Stimulated activated CD4-positive, alpha-beta T cell treated with anti-CD3 and anti-CD28 coated beads, TNF-alpha, amount 100 ng/mL, for 4 hours (primary cell): ENCODE measurements at places on chromosomes 6 and 20.

DNA sequence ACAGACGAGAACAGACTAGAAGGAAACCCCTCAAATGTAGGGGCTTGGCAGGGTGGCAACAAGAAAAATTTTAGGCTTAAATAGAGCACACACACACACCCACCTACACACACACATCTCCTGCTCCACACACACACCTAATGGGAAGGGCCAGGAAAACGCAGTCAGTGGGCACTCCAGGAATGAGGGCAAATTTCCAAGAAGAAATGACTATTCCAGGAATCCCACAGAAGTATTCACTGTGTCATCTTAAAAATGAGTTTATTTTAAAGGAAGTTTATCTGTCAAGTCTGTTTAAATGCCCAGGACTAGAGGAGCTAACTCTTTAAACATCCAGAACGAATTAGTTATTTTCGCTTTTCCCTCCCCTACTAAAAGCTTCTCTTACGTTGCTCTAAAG lies 13.0 kb downstream of the ALDH8A1 start:
- DNase-seq: no peak

GRCh38 chr6:39204646-39205244 lies 24.5 kb downstream of the KCNK5 start:
- no peak for DNase-seq

- no peak for DNase-seq
Measured at GRCh38 chr6:109736273-109737025, 45.4 kb downstream of the FIG4 start.

- no peak for DNase-seq
Measured at GRCh38 chr6:94751641-94752329, 825.5 kb upstream of the MANEA start.

DNA sequence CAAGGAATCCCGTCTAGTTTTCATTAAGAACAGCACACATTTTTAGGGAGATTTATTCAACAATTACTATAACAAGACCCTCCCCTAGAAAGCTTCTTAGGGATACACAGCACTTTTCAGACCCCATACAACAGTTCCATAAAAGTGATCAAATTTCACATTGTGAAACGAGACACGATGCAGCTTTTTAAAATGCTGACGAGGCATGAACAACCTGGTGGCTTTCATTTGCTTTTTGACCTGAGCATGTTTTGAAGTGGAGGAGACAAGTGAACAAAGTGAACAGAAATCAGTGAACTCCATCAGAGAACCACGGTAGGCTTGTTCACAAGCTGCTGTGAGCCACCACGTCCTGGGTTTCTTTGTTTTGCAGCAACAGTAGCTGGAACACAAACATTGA lies 112.2 kb downstream of the PCSK2 start:
- DNase-seq: no peak

DNA sequence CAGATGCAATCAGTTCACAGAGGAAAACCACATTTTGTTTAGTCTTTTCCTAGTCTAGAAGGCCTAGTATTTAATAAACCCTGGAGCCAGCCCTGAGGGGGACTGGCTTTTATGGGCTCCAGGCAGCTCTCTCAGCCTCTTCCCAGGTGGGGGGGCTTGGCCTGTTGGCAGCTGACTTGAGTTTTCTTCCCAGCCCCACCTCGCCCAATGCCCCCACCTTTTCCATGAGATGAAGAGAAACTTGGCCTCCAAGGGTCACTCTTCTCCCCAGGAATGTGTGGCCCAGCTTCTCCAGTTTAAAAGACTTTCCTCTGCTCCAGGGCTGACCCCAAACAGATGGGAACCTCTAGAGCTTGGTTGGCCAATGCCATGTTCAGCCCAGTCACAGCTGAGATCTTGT lies 196.1 kb downstream of the BMP7 start:
- no peak for DNase-seq

DNA sequence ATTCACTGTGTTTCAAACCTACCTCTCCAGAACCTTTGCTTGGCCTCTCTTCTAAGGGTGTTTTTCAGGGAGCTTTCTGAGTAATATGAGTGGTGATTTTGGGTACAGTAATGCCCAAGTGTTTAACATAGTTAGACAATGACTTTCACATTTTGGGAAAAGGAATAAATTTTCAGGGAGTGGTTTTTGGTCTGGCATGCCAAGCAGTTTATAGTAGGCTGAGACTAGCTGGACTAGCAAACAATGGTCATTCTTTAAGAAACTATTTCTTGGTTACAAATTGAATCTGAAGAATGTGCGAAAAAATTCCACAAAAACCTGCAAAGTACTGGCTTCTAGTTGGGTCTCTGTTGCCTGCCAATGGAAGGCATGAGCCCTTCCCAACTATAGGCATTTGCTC lies 15.4 kb downstream of the FNDC1 start:
- DNase-seq: no peak

DNA sequence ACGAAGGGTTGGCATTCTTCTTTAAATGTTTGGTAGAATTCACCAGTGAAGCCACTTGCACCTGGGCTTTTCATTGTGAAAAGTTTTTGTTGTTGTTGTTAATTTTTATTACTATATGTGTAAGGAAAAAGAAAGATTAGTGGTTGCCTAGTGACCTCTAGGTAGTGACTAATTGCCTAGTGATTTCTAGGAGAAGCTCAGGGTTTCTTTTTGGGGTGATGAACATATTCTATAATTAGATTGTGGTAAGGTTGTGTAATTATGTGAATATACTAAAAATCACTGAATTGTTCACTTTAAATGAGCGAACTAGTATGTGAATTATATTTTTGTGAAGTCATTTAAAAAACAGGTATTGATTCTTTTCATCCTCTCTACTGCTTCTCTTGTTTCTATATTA lies 123.8 kb upstream of the TMEM170B start:
- no peak for DNase-seq

DNA sequence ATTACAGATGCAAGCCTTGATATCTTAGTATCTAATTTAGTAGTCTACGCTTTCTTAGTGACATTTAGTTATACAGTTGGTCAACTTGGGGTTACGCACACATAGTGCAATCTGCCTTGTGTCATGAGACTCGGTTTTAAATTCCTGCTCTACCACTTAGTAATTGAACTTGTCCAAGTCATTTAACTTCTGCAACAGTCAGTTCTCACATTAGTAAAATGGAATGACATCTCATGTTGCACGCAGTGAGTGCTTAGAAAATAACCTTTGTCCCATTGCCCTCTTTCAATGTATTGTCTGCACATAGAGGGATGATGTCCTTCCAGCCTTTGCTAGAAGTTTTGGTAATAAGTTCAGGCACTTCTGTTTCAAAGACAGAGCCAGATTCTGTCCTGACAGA lies 48.6 kb downstream of the TMEM170B start:
- no peak for DNase-seq

GRCh38 chr6:154619146-154619545 lies 108.7 kb upstream of the CNKSR3 start:
- no peak for DNase-seq

- no peak for DNase-seq
Measured at GRCh38 chr20:51610761-51611624, 68.5 kb upstream of the NFATC2 start.

- DNase-seq: no peak
Measured at GRCh38 chr6:85456782-85457181, 6.9 kb downstream of the NT5E start.

- peak; percentile 44 for DNase-seq
Measured at GRCh38 chr6:160930547-160931377, 60.8 kb upstream of the MAP3K4 start.

GRCh38 chr6:167049275-167049674 lies 50.1 kb downstream of the CEP43 start:
- no peak for DNase-seq

DNA sequence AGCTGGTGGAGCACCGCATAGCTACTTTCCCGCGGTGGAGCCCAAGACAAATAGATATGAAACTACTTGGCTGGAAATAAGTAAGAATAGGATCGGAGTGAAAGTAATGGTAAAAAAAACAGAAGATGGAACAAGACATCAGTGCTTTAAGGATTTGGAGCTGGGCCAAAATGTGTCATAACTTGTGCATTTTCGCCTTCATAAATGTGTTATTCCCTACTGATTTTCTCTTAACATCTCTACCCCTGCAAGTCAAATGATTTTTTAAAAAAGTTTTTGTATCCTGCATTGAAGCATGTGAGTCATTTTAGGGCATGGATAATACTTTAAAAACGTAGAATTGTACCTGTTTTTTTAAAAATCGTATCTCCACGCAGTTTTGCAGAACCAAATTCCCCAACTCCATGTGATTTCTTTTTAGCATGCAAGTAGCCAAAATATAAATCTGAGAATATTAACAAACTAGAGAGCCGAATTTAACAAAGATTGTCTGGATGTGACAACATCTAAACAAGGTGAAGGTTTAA lies 882 bp upstream of the FAM184A start:
- DNase-seq: no peak

DNA sequence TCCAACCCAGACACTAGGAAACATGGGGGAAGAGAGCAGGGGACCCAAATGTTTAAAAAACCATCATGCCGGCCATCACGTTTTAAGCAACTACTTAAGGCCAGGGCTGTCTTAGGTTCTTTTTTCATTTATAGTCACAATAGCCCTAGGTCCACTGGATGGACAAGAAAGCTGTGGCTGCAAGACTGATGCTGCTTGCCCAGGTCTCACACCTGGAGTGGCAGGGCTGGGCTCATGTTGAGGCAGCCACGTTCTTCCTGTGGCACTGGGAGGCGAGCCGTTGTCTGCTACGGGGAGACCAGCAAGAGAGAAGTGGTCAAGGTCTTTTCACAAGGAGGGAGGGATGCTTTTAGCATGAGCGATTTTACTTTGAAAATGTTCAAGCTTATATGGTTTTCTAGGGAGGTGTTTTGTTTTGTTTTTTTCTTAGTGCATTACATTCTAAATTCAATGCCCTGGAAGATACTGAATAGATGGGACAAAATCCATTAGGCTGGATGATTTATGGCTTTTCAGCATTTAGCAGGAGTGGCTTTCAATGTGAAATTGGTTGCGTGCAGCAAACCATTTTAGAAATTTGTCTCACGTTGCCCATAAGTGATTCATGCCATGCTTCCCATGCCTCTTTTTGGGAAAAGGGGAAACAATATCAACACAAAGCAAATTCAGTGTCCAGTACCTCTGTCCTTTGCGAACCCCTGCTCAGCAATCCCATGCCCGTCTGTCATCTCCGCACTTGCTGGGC lies 106.6 kb upstream of the SNX9 start:
- no peak for DNase-seq

- no peak for DNase-seq
Measured at GRCh38 chr20:57097245-57097915, 169.1 kb downstream of the BMP7 start.

GRCh38 chr6:158819213-158819976 lies at the start of gene EZR:
TSS of gene EZR (minus strand) at chr6:158819368. CDS start at chr6:158818093, 1,275 bp downstream.
- DNase-seq: peak; percentile 76

DNA sequence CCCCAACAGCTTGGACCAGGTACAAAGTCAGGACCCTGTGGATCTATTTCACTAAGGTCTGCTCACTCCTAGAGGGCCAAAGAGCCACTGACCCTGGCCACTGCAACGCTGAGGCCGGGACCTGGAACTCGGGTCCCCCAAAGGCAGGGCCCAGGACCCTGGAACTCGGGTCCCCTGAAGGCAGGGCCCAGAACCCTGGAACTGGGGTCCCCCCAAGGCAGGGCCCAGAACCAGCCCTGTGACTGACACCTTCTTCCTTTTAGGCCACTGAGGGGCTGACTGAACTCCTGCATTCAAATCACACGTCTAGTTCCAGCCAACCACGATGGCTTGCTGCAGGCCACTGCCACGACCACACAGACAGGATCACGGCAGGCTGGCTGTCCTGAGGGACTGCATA lies 9.4 kb downstream of the TCFL5 start:
- no peak for DNase-seq

- no peak for DNase-seq
Measured at GRCh38 chr6:124053315-124053714, 249.7 kb downstream of the NKAIN2 start.

- no peak for DNase-seq
Measured at GRCh38 chr6:50829049-50829448, 10.4 kb downstream of the TFAP2B start.

- no peak for DNase-seq
Measured at GRCh38 chr6:30200551-30201281, 12.5 kb downstream of the TRIM26 start.

GRCh38 chr20:11120431-11120830 lies 446.6 kb upstream of the JAG1 start:
- DNase-seq: no peak

DNA sequence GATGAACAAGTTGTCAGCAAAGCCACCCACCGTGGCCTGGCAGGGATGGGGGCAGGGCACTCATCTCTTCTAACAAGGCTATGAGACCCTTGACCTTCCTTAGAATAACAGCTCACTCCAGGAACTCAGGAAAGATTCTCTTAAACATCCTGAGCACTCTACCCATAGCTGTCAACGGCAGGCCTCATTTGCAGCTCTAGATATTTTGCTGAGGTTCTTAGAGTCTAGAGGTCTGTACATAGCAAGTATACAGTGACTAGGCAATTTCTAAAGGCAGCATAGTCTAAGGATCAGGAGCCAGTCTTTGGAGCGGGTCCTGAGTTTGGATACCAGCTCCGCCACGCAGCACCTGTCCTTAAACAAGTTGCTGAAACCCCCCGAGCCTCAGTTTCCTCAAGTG lies 11.7 kb downstream of the TRERF1 start:
- no peak for DNase-seq

DNA sequence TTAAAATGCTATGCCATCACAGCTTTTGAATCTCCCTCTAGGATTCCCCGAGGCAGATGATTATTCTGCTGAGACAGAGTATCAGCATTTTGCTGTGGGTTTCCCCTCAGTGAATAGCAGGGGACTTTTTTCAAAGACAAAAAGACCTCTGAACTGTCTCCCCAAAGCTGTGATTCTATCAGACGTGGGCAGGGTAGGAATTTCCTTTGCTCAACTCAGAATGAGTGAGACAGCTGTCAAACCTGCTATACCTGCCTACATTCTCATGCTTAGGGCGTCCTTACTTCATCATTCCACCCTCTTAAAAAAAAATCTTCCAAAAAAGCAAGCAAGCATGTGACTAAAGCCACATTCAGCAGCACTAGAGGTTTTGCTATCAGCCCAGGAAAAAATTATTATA lies 147.6 kb upstream of the FAM83B start:
- no peak for DNase-seq

DNA sequence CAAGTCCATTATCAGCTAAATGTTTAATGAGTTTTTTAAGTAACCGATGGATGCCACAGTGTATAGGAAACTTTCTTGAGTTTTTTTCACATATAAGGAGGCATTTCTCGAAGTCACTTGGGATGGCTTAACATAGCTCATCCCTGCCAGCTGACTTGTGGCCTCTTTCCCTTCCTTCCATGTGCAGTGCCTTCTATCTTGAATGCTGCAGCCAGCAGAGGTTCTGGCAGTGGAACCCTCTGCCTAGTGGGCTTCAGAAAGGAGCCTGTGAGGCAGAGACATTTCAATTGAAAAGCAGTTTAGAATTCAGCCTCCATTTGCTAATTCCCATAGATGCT lies 51.9 kb downstream of the AKAP12 start:
- DNase-seq: no peak

- DNase-seq: no peak
Measured at GRCh38 chr20:42193119-42193518, 574.9 kb upstream of the CHD6 start.

GRCh38 chr6:89243331-89243629 lies 26.1 kb upstream of the GABRR1 start:
- no peak for DNase-seq
